Ammon's horn (tissue), 1 donor: ENCODE measurements at places on chromosomes 13 and 19.

GRCh38 chr19:1810439-1811160 is 1.5 kb downstream of the ATP8B3 start:
- no peak for DNase-seq

DNA sequence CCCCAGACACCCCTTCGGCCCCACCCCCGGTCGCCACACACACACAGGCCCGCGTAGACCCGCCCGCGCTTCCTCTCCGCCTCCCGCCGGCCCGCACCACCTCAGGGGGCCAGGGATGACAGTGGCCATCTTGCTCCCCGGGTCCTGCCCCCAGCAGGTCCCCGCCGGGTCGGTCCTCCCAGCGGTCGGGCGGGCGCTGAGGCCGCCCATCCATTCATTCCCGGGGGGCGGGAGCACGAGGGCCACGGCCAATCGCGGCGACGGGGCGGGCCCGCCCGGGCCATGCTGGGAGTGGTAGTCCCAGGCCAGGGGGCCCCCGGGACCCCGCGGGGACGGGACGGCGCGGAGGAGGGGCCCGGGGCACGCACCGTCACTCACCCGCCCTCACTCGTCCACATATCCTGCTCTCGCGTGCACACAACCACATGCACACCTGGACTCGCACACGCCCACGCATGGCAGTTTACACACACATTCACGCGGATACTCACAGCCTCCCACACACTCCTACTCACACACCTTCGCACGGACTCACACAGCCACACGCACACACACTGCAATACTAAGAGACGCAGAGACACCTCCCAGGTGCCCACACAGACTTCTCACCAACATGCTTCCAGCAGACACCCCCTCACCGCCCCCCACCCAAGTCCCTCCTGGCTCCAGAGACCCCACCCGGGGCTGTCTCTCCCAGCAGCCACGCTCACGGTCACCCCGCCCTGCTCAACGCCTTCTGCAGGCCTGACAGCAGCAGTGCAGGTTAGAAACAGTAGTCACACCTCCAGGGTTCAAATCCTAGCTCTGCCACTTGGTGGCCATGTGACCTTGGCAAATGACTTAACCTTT is at the start of gene DPF1:
Gene DPF1, minus strand, starts transcription at position 209 of the 849 bp plus-strand sequence. Its CDS starts 80 bp downstream, at position 129.
- DNase-seq: peak; percentile 77

- no peak for DNase-seq
Observed at GRCh38 chr13:63631006-63631405, 2215.4 kb upstream of the PCDH20 start.

- DNase-seq: no peak
Observed at GRCh38 chr19:28313633-28314032, 899.3 kb downstream of the UQCRFS1 start.

GRCh38 chr19:33393286-33394005 is 19.9 kb downstream of the CEBPG start:
- no peak for DNase-seq

- peak; percentile 26 for DNase-seq
Observed at GRCh38 chr13:28744091-28744536, 25.3 kb upstream of the SLC46A3 start.
